A549 (cell line): ENCODE measurements at places on chromosomes 5 and 9.
A peak's percentile ranks its signal among the peaks of the same experiment; 100 is the strongest.

DNA sequence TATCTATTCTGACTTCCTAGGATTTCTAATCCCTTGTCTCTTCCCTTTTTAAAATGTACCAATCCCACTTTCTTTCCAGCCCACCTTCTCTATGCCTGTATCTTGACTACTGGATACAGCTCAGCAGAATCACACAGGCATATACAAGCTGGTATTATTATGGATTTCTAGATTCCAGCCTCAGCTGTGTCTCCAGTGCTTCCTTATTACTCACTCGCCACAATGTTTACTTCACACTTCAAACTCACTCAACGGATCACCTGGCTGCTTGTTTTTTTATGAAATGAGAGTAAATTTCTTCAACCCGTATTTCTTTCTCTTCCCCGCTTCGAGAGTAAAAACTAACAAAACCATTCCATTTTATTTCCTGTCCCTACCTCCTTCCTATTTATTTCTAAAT lies 38.8 kb downstream of the CWC27 start:
- DNase-seq, result no peak

- no peak for DNase-seq
Observed at GRCh38 chr5:168169791-168170190, 121.7 kb upstream of the WWC1 start.

GRCh38 chr5:98570661-98571191 lies 202.7 kb upstream of the RGMB start:
- DNase-seq, result no peak

DNA sequence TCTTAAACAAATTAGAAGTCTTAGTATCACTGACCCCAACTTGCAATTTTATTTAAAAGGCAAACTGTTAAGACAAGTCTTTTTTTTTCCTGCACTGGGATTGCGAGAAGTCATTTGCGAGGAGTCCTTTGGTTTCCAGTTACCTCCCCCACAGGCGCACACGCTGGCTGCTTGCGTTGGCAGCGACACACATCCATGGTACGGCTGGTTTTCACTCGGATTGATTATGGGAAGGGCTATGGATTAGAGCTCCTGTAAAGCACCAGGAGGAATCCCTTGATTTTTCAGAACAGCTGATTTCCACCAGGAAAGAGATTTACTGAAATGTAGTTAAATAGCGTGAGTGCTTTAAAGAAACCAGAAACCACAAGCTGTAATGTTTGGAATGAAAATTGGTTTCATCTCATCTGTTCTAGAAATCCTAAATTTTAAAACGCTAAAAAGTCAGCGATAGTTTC lies 737 bp downstream of the SLC1A3 start:
- peak; percentile 7 for DNase-seq

DNA sequence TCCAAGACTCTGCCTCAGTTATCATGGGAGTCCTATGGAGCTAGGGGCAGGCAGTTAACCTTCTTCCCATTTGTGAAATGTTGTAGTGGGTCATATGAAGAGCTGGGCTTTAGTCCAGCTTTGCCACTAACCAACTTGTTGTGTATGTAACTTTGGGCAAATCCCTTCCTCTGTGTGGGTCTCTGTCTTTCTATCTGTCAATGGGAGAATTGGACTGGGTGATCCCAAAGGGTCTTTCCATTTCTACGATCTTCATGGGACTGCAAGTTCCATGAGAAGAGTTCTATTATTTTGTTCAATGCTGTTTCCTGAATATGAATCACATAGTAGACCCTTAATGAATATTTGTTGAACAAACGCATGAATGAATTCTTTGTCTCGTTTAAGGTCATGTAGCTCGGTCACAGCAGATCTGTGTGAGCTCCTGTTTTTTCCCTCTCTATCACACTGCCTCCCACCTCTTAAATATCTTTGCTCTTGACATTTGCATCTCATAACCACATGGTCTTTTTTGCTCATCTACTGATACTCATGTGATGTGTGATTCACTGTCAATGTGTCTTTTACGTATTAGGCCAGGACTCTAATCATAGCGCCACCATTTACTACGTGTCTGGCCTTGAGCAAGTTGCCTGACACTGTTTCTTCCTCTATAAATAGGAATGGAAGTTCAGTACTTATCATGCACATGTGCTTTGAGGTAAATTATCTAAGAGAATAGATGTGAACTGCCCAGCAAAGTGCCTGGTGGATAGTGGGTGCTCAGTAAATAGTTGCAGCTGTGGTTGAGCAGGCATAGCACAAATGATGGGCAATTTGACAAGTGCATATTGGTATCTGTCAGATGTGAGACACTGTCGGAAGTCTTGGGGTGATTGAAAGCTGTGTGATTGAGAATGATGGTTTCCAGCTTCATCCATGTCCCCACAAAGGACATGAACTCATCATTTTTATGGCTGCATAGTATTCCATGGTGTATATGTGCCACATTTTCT lies 37.4 kb downstream of the PTTG1 start:
- no peak for DNase-seq

GRCh38 chr9:126707083-126707482 lies 93.4 kb downstream of the LMX1B start:
- DNase-seq, result no peak

DNA sequence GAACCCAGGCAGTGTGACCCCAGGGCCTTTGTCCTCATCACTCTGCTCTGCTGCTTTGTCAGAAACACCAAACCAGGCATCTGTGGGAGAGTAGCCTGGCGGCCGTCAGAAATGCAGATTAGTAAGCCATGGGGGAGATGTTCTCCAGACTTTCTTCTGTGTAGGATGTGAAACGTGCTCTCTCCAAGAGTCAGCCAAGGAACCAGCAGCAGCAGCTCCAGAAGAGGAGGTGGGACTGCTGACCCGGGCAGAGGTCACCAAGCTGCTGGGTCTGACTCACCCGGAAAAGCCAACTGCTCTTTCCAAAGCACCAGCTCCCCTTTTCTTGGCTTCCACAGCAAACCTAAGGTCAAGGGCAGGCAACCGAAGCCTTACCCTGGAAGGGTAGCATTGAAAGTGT lies 14.4 kb upstream of the ABLIM3 start:
- no peak for DNase-seq

- no peak for DNase-seq
Observed at GRCh38 chr9:86181379-86182315, 77.8 kb downstream of the C9orf153 start.

GRCh38 chr9:7819984-7820383 lies 20.4 kb upstream of the DMAC1 start:
- no peak for DNase-seq

- peak; percentile 70 for DNase-seq
Observed at GRCh38 chr9:35814106-35814840, 569 bp downstream of the HINT2 start.

- no peak for DNase-seq
Observed at GRCh38 chr5:108620516-108620915, 127.2 kb upstream of the FER start.
